Activated CD4-positive, CD25-positive, alpha-beta regulatory T cell (primary cell): ENCODE measurements at places on chromosomes 12 and 14.

GRCh38 chr12:5678176-5678575, 246.3 kb downstream of the NTF3 start:
- DNase-seq: no peak

GRCh38 chr12:93242154-93242972, 135.4 kb upstream of the NUDT4 start:
- DNase-seq: no peak

GRCh38 chr14:57317248-57317833, 48.6 kb downstream of the AP5M1 start:
- peak; percentile 29 for DNase-seq

DNA sequence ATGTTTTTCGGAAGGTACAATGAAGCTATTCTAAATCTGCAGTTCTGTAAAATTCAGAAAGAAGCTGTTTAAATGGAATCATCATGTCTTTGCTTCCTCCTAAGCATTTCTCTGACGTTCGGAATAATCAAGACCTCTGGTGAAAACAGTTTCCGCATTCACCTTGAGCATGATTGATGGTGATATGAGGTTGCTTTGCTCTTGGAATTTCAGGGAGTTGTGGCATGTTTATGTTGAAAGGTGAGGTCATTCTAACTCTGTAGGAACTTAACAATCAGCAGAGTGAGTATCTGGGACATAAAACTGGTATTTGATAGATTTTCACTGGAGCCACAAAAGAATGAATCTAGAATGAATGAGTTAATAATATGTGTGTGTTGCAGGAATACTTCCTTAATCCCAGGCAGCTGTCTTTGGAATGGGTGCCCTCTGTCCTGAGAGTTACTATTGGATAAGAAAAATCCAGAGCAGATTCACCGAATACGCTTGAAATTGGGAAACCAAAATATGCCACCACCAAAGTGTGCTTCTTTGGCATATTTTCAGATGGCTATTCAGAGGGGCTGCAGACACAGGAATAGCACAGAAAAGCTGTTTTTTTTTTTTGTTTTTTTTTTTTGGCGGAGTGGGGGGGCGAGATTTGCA, 599.1 kb downstream of the CCER1 start:
- no peak for DNase-seq

- DNase-seq: no peak
These were observed 35.1 kb upstream of the KCNH3 start for GRCh38 chr12:49503674-49504180.

DNA sequence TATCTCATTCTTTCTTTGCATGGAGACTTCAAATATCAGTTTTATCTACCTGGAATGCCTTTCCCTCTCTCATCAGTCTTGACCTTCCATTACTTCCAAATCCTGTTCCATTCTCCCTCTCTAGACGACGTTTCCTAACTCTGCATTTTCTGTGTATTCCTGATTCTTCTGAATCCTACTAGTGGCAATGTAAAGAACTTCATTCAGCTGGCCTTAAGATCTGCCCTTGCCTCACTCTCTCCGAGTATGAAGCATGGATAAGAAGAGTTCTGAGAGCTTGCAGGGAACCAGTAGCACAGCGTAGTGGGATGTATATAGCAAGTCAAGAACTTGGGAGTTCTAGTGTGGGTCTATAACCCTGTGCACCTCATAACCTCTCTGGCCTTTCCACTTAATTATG, 68.5 kb upstream of the HOXC13 start:
- DNase-seq: no peak

DNA sequence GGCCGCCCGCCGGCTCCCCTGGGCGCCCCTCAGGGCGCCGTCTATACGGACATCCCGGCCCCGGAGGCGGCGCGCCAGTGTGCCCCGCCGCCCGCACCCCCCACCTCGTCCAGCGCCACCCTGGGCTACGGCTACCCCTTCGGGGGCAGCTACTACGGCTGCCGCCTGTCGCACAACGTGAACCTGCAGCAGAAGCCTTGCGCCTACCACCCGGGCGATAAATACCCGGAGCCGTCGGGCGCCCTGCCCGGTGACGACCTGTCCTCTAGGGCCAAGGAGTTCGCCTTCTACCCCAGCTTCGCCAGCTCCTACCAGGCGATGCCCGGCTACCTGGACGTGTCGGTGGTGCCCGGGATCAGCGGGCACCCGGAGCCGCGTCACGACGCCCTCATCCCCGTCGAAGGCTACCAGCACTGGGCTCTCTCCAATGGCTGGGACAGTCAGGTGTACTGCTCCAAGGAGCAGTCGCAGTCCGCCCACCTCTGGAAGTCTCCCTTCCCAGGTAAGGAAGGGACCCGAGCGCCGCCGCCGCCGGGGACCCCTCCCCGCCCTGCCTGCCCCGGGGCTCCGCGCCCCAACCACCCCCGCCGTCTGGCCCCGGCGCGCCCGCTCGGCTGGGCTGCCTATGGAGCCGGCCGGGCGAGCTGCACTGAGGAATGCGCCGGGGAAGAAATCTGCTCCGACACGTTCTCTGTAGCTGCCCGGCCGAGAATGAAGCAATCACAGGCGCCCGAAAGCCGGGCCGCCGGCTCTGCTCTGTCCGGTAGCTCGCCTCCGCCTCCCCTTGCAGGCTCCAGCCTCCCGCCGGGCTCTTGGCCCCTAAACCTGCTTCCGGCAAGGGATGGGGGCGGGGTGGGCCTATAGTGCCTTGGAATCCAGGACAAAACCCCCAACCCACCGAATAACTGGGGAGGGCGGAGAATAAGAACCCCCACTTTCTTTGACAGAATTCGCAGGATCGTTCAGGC, 794 bp downstream of the HOXC13 start:
- DNase-seq: no peak

DNA sequence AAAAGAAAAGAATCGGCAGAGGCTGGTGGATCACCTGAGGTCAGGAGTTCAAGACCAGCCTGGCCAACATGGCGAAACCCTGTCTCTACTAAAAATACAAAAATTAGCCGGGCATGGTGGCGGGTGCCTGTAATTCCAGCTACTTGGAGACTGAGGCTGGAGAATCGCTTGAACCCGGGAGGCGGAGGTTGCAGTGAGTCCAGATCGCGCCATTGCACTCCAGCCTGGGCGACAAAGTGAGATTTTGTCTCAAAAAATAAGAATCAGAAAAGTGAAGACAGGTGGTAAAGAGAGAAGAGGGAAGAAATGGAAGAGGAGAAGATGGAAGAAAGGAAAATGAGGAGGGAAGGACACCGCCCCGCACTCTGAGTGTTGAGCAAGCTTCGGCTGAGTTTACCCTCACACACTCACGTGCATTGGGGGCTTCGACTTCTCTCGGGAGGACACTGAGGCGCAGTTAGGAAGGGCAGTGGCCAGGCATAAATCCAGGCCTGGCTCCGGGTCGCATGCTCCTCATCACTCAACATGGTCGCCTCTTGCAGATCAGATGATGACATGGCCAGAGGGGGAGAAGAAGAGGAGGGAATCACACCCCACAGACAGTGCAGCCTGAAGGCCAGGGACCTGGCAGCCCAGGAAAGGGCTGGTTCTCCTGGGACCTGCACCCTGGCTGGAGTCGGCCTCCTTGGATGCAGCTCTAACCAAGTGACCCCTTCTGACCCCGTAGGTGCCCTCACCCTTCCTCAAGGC, 61.1 kb downstream of the PRMT8 start:
- DNase-seq: no peak

GRCh38 chr12:92075425-92075914, 70.2 kb downstream of the BTG1 start:
- no peak for DNase-seq

GRCh38 chr12:108709697-108710096, 21.6 kb downstream of the CORO1C start:
- DNase-seq: no peak

DNA sequence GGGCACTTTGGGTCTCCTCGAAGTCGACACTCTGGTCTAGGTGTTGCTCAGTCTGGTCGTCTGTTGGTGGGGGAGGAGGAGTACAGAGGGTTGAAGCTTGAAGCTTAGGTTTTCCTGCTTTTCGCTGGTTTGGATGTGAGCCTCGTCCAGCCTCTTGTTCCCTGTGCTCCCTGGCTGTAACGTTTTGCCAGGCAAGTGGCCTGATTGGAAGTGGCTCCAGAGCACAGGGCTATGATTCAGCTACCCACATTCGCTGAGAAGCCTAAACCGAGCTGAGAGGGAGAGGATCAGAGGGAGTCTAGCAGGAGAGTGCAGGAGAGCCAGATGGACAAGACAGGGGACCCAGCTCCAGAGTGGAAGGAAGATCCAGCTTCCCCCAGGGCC, 6.1 kb downstream of the HOXC10 start:
- no peak for DNase-seq

GRCh38 chr14:44494137-44494536, 12.9 kb downstream of the FSCB start:
- no peak for DNase-seq

- DNase-seq: no peak
These were observed 180.5 kb downstream of the FBXL14 start for GRCh38 chr12:1413930-1414329.

DNA sequence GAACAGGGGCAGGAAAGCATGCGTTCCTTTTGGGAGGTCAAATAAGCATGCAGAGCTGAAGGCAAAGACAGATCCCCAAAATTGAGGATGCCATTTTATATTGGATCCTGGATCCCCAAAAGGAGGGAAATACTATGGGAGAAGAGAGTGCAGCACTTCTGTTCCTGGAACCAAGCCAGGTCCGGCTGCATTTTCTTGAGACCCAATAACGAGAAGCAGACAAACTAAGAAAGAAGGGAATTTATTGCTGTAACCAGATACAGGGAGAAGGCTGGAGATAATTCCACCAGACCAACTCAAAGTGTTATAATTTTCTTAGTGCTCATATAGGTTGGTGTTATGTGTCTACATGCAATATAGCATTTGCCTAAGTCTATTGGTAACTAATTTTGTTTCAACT, 60.8 kb downstream of the PDE6H start:
- DNase-seq: no peak

GRCh38 chr14:102817318-102817717, 40.1 kb downstream of the TRAF3 start:
- DNase-seq: no peak

GRCh38 chr12:6044082-6044481, 80.4 kb downstream of the VWF start:
- DNase-seq: no peak

DNA sequence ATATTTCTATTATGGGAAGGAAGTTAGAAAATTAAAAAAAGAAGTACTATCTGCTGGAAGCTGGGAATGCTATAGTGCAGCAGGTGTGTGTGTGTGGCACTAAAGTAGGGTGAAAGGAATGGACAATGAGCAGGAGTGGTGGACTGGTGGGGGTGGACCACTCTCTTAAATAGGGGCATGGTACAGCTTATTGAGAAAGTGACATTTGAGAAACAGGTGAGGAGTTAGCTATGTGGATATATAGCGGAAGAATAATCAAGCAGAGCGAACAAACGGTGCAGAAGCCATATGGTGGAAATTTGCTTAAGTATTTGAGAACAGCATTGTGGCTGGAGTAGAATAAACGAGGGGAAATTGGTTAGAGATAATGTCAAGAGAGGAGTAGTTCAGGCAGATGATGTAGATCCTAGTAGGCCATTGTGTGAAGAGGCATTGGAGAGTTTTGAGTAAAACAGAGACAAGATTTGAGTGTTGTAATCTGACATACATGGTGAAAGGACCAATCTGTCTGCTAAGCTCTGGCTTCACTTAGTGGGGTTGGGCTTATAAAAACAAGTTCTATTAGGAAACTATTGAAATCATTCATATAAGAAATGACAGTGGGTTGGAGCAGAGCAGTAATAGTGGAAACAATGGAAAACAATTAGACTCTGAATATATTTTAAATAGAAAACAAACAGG, 149.2 kb upstream of the SYT10 start:
- DNase-seq: no peak

- DNase-seq: no peak
These were observed 292.1 kb downstream of the GLT1D1 start for GRCh38 chr12:129145381-129145780.

DNA sequence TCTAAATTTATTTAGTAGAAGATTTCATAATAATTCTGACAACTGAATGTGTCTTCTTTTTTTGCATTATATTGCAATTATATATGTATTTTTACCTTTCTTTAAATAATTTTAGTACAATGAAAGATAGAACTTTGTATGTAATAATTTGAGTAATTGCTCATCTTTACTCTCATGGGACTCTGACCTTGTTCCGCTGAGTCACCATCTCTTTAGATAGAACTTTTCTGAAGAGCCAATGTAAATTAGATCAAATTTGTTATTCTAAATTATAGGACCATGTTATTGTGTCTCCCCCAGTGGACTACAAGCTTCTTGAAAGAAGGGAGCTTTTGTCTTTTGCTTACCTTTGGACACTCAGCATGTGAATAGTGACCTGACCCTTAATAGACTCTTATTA, 96.1 kb downstream of the TRHDE start:
- no peak for DNase-seq

DNA sequence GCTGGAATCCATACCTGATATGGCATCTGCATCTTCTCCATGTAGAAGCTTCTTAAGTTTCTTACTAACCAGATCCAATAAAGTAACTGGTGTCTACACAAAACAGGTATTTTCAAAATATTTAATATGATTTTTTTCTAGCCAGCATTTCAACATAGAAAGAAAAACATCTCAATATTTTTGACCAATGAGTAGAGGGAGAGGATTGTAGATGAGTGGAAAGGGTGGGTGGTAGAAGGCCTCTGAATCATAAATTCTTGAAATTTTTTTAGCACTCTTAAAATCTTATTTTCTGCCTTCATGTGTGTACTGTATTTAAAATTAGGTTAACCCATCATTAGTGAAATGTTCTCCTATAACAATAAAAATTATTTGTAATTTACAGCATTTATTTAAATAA, 18.0 kb downstream of the DEPDC4 start:
- no peak for DNase-seq

DNA sequence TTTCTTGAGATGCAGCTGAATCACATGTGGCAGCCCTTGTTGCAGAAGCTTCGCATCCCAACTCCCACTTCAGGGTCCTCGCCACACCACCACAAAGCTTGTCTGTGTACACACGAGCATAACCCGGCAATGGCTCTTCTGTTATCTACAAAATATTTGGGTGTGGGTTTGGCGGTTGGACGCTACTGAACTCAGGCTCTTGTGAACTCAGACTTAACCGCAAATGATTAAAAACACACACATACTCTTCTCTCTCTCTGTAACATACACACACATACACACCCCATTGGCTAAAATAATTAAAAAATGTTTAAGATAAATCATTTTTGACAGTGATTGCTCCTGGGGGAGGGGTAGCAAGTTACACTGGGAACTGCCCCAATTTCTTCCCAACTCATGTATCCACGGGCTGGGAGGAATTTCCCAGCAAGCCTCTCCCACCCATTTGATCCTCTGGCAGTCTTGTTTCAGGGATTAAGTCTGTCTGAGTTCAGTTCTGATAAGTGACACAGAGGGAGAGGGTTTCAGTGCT, 63.7 kb upstream of the MANSC4 start:
- no peak for DNase-seq
